Spleen (tissue), 13 donors: ENCODE measurements at places on chromosomes 7 and 10. TPM values are rescaled to one million over a fixed set of nuclear protein-coding genes. Genes with fewer than 3 reads are reported as not detected.

DNA sequence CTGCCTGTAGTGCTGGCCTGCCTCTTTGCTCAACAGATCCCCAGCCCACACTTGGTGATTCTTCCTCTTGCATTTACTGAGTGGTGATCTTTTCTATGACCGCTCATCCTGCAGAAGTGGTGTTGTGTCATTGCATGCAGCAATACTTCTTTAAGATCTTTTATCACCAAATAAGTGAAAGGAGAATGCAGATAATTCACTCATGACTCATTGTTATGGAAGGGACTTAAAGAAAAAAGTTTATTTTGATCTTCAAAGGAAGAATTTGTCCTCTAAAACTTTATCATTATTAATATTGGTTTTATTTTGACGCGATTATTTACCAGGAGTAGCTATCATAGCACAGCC lies 489.1 kb upstream of the CELF2 start:
- no peak for DNase-seq
- no peaks in the 10 kb centered on the region for H3K27me3 ChIP-seq
- no peak overlapping the region for H3K27ac ChIP-seq

DNA sequence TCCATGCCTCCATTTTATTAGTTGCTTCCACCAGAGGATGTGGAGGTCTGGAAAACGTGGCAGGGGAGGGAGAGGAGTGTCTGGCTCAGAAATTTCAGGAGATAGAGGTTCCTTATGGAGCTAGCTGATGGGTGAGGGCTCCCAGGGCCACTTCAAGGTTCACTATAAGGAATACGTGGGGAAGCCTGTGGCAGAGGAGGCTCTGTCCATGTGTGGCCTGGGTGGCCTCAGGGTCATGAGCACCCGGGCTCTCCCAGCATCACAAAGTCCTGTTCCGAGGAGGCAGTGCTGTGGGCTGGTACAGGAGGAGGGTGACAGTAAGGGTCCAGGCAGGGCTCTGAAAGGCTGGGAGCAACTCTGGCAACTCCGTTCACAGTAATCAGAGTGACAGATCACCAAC lies 24.6 kb downstream of the ARHGAP22 start:
- DNase-seq: no peak
- no peak overlapping the region for H3K4me3 ChIP-seq
- no peaks in the 10 kb centered on the region for H3K36me3 ChIP-seq
- peaks cover 26% of the 10 kb centered on the region for H3K4me1 ChIP-seq
- no peak overlapping the region for H3K27ac ChIP-seq

GRCh38 chr10:79026341-79026761 lies 42.4 kb upstream of the ZMIZ1 start:
- H3K4me1 ChIP-seq: peaks cover 12% of the 10 kb centered on the region
- peak; percentile 51 for DNase-seq
- H3K36me3 ChIP-seq: no peaks in the 10 kb centered on the region
- H3K4me3 ChIP-seq: no peak overlapping the region
- H3K27me3 ChIP-seq: no peaks in the 10 kb centered on the region

- no peak for DNase-seq
- H3K4me3 ChIP-seq: no peak overlapping the region
- H3K27me3 ChIP-seq: no peaks in the 10 kb centered on the region
- no peaks in the 10 kb centered on the region for H3K36me3 ChIP-seq
These were observed 172.3 kb downstream of the WDR37 start for GRCh38 chr10:1228467-1228975.

DNA sequence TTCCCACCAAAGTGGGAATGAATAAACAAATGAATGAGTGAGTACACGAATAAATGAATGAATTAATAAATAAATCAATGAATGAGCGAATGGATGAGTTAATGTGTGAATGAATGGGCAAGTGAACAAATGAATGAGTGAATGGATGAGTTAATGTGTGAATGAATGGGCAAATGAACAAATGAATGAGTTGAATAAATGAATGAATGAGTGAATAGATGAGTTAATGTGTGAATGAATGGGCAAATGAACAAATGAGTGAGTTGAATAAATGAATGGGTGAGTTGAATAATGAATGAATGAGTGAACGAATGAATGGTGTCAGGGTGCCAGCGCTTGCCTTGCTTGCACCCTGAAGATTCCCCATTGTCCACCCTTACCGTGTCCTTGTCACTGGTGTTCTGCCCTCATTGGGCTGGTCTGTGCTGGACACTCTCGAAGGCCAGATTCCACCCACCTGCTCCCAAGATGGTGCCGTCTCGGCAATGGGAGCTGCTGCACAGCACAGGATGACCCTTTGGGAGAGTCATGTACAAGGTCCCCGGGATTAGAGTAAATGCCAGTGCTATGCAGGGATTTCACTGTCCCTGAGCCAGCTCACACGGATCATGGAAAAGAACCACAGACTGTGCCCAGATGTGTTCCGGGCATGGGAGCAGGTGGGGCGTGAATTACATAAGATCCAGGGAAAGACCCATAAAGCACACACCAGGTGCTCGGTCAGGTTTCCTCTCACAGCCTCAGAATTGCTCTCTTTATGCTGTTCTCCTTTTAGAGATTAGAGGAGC lies 83.2 kb downstream of the CAMK1D start:
- H3K4me1 ChIP-seq: no peaks in the 10 kb centered on the region
- H3K27ac ChIP-seq: no peak overlapping the region
- peak; percentile 47 for DNase-seq
- H3K4me3 ChIP-seq: no peak overlapping the region
- no peaks in the 10 kb centered on the region for H3K36me3 ChIP-seq

DNA sequence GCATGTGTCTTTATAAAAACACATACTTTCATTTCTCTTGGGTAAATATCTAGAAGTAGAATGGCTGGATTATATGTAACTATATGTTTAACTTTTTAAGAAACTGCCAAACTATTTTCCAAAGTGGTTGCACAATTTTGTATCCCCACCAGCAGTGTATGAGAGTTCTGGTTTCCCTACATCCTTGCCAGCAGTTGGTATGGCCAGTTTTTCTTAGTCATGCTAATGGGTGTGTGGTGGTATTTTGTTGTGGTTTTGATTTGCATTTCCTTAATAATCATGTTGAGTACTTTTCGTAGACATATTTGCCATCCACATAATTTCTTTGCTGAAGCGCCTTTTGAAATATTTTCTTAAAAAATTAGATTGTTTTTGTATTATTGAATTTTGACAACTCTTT lies 60.3 kb downstream of the NEUROG3 start:
- H3K36me3 ChIP-seq: peaks cover 17% of the 10 kb centered on the region
- no peaks in the 10 kb centered on the region for H3K27me3 ChIP-seq
- DNase-seq: no peak
- H3K27ac ChIP-seq: no peak overlapping the region
- H3K4me1 ChIP-seq: peaks cover 3% of the 10 kb centered on the region

DNA sequence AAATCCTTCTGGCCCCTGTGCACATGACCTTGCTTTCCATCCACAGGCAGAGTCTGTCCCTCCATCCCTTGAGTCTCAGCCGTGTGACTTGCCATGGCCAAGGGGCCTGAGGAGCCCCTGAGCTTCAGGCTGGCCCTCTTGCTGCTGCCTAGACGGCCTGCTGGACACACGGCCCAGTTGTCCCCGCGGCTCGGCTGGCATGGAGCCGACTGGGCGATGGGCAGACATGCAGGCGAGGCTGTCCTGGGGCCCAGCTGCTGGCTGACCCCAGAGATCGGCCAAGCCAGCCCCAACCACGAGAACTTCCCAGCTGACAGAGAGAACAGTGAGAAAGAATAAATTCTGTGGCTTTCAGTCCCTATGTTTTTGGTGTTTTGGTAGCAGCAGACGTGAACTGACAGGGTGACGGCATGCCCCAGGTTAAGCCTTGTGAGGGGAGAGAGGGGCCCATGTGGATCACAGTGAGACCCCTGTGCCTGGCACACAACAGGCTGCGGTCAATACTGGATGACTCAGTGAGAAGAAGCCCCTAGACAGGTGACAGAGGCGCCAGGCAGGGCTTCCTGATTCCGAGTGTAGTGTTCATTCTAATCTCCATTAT lies 11.7 kb downstream of the PRKAG2 start:
- H3K4me1 ChIP-seq: peaks cover 5% of the 10 kb centered on the region
- H3K4me3 ChIP-seq: no peak overlapping the region
- no peak overlapping the region for H3K27ac ChIP-seq

GRCh38 chr10:68105820-68106219 lies 3.5 kb upstream of the MYPN start:
- no peaks in the 10 kb centered on the region for H3K36me3 ChIP-seq
- no peak overlapping the region for H3K27ac ChIP-seq
- no peaks in the 10 kb centered on the region for H3K4me1 ChIP-seq
- H3K4me3 ChIP-seq: no peak overlapping the region
- no peaks in the 10 kb centered on the region for H3K27me3 ChIP-seq

DNA sequence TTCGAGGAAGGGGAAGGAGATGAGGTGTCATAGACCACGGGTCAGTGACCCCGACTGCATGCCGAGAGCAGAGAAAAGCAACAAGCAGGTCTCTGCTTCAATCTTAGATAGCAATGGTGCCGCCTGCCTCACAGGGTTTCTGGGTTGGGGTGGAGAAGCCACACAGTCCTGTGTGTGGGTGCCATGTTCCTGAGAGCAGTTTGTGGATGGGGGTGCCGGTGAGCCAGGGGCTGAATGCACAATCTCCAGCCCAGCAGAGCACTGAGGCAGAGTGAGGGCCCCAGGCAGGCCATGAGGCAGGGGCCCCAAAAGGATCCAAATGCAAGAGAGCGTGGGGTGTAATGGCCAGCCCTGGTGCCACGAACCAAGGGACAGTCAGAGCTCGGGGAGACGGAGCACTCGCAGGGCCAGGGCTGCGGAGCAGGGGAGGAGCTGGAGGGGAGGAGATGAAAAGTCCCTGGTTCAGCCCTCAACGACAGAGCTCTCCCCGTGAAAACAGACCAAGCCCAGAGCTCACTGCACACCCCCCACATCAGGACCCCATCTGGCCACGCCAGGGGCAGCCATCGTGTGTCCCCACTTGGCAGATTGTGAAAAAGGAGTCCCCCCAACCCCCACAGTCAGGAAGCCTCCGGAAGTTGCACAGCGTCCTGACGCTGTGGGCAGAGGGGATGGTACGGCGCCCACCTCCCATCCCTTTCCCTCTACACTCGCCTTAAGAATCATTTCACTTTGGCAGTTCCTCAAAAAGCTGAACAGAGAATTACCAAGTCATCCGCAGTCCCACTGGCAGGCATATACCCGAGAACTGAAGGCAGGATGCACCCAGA lies 19.9 kb downstream of the WDR86 start:
- H3K27me3 ChIP-seq: no peaks in the 10 kb centered on the region
- H3K4me3 ChIP-seq: no peak overlapping the region
- no peaks in the 10 kb centered on the region for H3K36me3 ChIP-seq

- no peak for DNase-seq
- no peak overlapping the region for H3K4me3 ChIP-seq
- H3K27ac ChIP-seq: peak overlapping the region; percentile 73
- H3K4me1 ChIP-seq: peaks cover 24% of the 10 kb centered on the region
- H3K27me3 ChIP-seq: no peaks in the 10 kb centered on the region
- no peaks in the 10 kb centered on the region for H3K36me3 ChIP-seq
These were observed 26.4 kb upstream of the KLF6 start for GRCh38 chr10:3811291-3811870.

DNA sequence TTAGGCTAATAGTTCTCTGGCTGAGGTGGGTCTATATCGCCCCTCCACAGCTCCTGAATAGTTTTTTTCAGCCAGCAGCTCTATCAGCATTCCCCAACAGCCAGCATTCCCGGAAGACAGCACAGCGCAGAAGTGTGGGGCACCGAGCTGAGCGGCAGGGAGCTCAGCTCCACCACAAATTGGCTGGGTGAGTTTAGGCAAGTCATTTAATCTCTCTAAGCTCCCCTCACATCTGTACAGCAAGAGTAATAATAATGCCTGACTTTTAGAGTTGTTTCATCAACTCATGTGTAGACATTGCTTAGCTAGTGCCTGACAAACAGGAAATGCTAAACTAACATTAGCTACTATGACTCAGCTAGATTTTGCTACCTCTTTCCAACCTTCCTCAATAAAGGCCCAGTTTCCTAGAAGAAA lies 247.9 kb upstream of the PTN start:
- H3K4me1 ChIP-seq: no peaks in the 10 kb centered on the region
- DNase-seq: no peak
- H3K36me3 ChIP-seq: no peaks in the 10 kb centered on the region
- H3K27ac ChIP-seq: no peak overlapping the region
- no peaks in the 10 kb centered on the region for H3K27me3 ChIP-seq

- no peak for DNase-seq
- H3K36me3 ChIP-seq: no peaks in the 10 kb centered on the region
- no peaks in the 10 kb centered on the region for H3K27me3 ChIP-seq
- H3K27ac ChIP-seq: no peak overlapping the region
- no peaks in the 10 kb centered on the region for H3K4me1 ChIP-seq
These were observed 52.3 kb upstream of the PHYHIPL start for GRCh38 chr10:59124187-59124586.

- peaks cover 33% of the 10 kb centered on the region for H3K4me1 ChIP-seq
- peak; percentile 84 for DNase-seq
- no peaks in the 10 kb centered on the region for H3K36me3 ChIP-seq
- H3K4me3 ChIP-seq: peak overlapping the region; percentile 97
These were observed 1.3 kb downstream of the CNNM2 start for GRCh38 chr10:102919246-102919959.

DNA sequence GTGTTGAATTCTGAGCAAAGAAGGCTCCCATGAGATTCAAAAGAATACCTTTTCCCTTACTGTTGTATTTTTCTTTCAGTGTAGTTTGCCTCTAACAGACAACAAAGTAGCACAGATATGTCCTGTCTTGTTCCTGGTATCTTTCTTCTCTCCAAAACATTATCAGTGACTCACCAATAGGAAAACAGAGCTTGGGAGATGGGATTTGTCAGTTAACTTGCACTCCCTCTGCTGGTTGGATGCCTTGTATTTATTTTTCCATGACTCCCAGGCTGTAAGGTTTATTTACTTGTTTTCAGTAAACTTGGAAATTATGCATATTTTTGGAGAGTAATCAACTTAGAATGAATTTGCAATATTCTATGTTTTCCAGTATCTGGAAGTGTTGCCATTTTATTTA lies 129.7 kb downstream of the SAMD9 start:
- no peaks in the 10 kb centered on the region for H3K4me1 ChIP-seq
- no peak overlapping the region for H3K27ac ChIP-seq
- H3K27me3 ChIP-seq: no peaks in the 10 kb centered on the region
- H3K4me3 ChIP-seq: no peak overlapping the region

GRCh38 chr10:69883310-69884023 lies 81.8 kb downstream of the COL13A1 start:
- DNase-seq: no peak
- peaks cover 13% of the 10 kb centered on the region for H3K27me3 ChIP-seq
- H3K36me3 ChIP-seq: no peaks in the 10 kb centered on the region
- H3K27ac ChIP-seq: no peak overlapping the region
- no peaks in the 10 kb centered on the region for H3K4me1 ChIP-seq

Gene OR9A2
- not detected for polyA plus RNA-seq

Gene SEMA4G
- 0.74 TPM for polyA plus RNA-seq

Gene SLC35G1
- polyA plus RNA-seq: 1.2 TPM
